ENCODE measurements at places on chromosomes 12 and 14. TPM values are rescaled to one million over a fixed set of nuclear protein-coding genes. Genes with fewer than 3 reads are reported as not detected.

MGP gene
- total RNA-seq: 7.9 TPM

GARIN6 gene
- not detected for total RNA-seq

- DNase-seq: no peak
These were observed 69.8 kb upstream of the CLMN start for GRCh38 chr14:95389471-95390011.

DNA sequence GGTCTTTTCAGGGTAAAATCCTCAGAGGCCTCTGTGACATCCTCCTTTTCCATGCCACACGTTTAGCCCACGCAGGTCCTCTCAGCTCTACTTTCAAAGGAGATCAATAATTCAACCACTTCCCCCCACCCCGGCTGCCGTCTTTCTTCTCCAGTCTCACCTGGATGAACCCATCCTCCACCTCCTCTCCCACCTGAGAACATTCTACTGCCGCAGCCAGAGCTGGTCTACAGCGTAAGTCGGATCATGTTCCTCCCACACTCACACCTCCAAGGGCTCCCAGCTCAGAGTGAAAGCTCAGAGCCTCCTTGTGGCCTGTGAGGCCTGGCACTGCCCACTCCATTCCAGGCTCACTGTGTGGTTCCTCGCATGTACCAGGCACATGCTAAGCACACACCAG is 246.6 kb downstream of the CHST11 start:
- DNase-seq: no peak

- peak; percentile 3 for DNase-seq
These were observed 284.0 kb downstream of the PRKD1 start for GRCh38 chr14:29643433-29644211.

Data from RPMI7951 (cell line).